ENCODE measurements at places on chromosomes 5 and 9.

DNA sequence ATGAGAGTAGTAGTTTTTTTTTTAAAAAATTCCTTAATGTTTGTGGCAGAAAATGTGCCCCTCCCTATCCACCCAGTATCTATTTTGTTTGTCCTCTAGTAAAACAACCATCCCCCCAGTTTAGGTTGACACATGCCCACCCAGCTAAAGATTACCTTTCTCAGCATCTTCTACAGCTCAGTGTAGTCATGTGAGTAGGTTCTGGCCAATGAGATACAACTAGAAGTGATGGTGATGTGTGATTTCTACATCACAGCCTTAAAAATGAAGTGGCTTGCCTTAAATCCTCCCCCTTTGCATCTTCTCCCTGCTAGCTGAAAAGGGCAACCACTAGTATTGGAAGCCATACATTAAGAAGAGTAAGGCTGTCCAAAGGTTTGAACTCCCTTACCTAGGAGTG is 14.9 kb downstream of the CHD1 start:
- DNase-seq = no peak

GRCh38 chr9:83081846-83082245 is 18.9 kb upstream of the RASEF start:
- DNase-seq = no peak

- DNase-seq = no peak
Observed at GRCh38 chr5:125026867-125027731, 280.7 kb upstream of the ZNF608 start.

DNA sequence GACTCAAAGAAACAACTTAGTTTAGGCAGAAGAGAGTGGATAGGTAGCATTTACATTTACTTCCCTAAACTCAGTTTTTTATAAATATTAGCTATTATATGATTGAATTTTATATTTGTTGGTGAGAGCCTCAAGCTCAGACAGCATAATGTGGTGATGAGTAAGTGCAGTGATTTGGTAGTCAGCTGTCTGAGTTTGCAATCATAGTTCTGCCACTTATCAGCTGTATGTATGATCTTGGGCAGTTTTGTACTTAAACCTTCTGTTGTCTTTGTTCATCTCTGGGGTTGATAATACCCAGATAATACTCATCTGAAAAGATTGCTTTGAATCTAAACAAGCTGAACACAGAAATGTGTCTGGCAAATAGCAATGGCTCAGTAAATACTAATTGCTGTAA is 108.8 kb downstream of the ANXA1 start:
- no peak for DNase-seq

DNA sequence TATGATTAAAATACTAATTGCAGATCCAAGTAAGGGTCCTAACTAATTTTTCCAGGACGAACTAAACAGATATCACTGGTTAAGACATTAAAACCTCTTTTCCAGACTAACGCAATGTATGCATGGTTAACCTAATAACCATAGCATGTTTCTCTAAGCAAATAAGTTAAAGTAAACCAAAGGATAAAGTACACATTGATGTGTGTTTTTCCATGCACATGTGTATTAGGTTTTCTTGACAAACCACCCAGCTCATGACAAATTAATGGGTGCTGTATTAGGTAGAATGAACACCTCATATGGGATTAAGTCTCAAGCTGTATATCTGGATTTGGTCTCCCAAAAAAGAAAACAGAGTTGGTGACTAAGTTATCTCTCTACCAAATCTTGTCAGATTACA is 45.6 kb downstream of the ANKH start:
- DNase-seq = no peak

DNA sequence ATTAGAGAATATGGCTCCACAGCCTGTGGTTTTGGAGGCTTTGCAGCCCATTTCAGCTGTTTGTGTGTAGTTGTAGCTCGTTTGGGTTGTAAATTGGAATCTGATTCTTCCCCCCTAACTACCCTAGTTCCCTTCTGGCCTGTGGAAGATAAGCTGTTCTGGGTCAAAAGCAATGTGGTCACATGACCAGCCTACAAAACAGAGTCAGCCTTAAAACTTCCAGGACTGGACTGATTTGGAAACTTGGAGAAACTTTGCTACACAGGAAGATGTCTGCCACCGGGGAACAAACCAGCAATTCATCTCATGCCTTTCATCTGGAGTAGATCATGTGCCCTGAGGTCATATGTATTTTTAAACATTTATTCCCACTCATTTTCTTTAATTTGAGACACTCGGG is 83.8 kb downstream of the DAPK1 start:
- DNase-seq = no peak

DNA sequence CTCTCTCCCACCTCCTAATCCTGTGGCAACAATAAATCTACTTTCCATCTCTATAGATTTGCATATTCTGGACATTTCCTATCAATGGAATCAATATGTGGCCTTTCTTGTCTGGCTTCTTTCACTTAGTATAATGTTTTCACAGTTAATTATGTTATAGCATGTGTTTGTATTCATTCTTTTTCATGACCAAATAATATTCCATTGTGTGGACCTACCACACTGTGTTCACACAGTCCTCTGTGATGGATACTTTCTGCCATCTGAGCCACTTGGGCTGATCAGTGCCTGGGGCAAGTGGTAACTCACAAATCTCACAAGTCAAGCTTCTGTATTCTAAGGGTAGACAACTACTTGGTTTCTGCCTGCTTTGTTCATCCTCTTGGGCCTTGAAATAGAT is 48.7 kb upstream of the POMT1 start:
- DNase-seq = no peak

- DNase-seq = no peak
Observed at GRCh38 chr9:101354143-101354764, 30.6 kb downstream of the BAAT start.

DNA sequence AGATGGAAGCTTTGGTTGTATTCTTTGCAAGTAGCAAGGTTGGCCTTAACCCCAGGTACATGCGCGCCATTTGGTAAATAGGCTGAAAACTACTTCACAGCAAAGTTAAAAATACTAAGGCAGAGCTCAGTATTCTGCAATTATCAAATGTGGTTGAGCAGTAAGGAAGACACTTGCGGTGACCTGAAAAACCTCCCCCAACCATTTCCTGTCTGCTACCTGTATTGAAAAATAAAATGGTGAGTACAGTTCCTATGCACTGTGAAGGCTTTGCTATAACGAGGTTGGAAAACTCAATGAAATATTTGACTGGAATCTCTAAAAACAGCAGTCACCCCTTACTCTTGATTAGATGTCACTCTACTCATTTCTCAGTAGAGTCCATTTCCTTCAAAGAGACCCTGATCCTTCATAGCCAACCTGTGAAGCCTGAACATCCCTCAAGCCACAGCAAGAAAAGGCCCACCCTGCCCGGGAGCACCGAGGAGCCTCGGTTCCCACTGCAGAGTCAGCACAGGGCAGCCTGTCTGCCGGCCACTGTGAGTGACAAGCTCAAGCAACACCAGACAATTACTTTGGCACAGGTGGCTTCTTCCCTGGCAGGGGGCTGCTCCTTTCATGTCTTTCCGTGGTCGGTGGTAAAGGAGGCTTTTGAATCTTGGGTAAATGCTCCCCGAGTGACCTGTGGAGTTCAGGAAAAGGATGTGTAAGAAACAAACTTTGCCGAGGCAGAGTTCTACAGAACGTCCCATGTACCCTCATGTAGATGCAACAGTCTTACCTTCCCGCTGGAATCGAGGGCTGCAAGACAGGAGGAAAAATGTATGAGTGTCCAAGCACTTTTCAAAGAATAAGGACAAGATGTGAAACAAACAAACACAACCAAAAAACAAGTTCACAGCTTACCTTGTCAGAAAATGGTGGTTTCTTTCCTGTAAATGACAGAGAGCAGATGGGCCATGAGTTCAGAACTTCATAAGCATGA is 29.6 kb downstream of the C5orf58 start:
- DNase-seq = peak; percentile 75

GRCh38 chr9:128409978-128410377 is 10.7 kb upstream of the CERCAM start:
- no peak for DNase-seq

DNA sequence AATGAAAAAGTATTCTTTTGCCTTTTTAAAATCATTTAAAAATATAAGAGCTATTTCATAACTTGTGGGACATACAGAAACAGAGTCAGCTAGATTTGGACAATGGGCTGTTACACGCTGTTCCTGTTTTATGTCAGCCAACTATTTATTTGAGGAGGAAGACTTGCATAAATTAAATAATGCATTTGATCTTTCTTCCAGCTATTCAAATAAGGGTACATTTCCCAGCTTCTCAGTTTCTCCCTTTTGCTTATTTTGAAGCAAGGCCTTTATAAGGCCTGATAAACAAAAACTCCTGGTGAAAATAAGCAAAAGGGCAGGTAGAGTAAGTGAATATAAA is 6.5 kb downstream of the STOM start:
- no peak for DNase-seq

DNA sequence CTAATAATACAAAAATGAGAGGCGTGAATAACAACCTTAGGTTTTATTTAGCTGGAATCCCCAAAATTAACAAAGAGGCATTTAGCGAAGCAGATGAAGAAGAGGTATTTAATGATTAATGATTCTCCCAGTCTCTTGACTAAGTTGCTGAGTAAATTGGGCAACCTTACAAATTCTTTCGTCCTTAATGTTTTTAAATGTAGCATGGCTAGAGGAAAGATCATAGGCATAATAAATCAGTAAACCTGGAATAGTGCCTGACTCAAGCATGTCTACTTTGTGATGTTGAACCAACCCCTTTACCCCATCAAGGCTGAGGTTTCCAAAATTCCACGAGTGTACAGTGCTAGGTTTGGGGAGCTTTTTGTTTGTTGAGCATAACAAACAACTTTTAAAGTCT is 7.9 kb downstream of the BHMT start:
- DNase-seq = no peak

DNA sequence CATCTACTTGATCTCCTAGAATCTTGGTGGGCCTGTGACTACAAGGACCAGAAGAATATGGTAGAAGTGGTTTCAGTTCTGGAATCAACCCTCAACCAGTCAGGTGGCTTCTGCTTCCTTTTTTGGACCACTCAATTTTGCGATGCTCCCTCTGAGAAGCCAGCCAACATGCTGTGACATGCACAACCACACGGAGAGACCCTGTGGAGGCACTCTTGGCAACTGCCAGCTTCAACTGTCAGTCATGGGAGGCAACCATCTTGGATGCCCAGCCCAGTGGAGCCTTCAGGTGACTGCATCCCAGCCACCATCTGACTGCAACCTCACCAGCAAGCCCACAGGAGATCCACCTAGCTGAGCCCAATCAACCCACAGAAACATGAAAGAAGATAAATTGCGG is 137.3 kb downstream of the FAM114A2 start:
- no peak for DNase-seq

DNA sequence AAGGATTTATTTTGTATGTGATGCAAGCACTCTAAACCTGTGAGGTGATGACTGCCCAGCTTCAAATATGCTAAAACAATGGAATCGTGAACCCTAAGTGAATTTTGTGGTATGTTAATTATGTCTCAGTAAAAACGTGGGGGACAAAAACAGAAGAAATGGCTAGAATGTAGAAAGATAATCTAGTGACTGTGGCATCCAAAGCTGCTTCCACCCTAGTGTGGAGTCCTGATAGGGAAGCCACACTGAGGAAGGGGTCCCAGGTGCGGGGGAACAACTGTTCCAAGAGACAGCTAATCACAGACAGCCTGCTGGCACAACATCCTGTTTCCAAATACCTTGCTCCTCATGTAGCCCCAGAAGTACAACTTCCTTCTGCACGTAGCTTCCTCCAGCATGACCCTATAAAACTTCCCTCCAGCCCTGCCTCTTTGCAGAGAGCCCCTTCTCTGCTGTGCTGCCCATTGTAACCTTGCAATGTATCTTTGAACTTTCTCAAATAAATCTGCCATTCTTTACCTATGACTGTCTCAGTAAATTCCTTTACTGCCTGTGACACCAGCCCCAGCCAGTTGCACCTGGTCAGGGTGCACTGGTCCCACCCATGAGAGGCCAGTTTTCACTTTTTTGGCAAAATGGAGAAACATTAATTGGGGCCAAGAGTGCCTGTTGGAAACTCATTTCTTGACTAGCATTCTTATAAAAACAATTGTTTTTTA is 4.9 kb downstream of the GMCL2 start:
- DNase-seq = no peak

DNA sequence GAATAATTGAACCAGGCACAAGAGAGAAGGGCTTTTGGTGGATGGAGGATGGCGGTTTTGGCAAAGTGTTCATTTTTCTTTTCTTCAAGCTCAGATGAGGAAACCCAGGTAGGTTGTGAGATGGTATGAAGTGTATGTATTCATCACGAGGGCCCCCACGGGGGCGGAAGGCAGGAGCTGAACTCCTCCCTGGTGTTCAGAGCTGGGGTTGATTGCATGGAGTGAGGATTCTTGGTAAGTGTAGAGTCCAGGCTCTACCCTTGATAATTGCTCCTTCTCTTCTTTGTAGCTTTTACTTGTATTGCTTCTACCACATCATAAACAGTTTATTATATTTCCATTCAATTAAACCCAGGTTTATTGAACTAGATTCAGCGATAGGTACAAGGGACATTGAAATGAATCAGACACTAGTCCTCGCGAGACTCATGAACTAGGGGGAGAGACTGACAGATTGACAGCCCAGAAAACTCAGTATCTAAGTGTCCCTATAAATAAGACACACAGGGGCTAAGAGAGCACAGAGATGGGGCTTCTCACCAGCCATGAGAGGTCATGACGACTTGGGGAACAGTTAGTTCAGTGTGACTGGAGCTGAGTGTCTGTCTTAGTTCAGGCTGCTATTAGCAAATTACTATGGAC is 116.7 kb upstream of the KLF4 start:
- no peak for DNase-seq

DNA sequence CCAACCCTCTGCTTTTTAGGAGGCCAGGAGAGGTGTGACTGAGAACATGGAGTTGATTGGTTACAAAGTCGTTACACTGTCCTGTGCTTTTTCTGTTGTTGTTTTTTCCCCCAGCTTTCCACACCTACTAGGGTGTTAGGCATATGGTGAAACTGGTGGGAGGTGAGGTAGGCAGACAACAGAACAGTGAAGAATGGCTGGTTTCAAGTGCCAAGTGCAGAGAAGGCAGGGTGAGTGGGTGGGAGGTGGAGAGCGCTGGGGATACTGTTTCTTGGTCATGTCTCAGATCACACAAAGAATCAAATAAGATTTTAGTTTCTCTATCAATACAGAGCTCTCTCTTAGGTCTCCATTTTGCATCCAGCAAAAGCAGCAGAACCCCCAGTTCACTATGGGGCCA is 2.2 kb upstream of the SPTAN1 start:
- peak; percentile 27 for DNase-seq

- DNase-seq = no peak
Observed at GRCh38 chr9:11356067-11356466, 743.3 kb upstream of the PTPRD start.

DNA sequence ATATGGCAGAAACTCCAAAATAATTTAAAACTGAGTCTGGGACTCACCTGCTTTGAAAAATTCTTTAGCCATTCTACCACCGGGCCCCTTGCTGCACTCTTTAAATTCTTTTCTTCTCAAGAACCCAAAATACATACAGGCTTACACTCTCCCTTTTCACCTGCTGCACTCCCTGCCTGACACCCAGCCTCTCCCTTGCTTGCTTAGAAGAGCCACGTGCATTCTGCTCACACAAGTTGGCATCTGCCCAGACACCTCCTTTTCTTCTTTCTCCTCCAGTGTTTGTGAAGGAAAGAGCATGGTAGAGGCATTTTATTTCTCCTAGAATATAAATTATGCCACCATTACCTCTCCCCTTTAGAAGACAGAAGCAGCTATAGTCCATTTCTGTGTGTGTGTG is 39.0 kb upstream of the AOPEP start:
- DNase-seq = no peak

- no peak for DNase-seq
Observed at GRCh38 chr5:58383448-58383847, 76.4 kb downstream of the PLK2 start.

Data from CD4-positive, alpha-beta T cell treated with Interleukin-10 for 1 hour (primary cell).